ENCODE measurements at places on chromosomes 4 and X. TPM values are rescaled to one million over a fixed set of nuclear protein-coding genes. Genes with fewer than 3 reads are reported as not detected.

- H3K4me1 ChIP-seq = peaks cover 27% of the 10 kb centered on the region
- H3K4me3 ChIP-seq = no peak overlapping the region
- no peaks in the 10 kb centered on the region for H3K27me3 ChIP-seq
- no peak for DNase-seq
- no peaks in the 10 kb centered on the region for H3K36me3 ChIP-seq
Measured at GRCh38 chr4:86561256-86561655, 32.9 kb upstream of the PTPN13 start.

DNA sequence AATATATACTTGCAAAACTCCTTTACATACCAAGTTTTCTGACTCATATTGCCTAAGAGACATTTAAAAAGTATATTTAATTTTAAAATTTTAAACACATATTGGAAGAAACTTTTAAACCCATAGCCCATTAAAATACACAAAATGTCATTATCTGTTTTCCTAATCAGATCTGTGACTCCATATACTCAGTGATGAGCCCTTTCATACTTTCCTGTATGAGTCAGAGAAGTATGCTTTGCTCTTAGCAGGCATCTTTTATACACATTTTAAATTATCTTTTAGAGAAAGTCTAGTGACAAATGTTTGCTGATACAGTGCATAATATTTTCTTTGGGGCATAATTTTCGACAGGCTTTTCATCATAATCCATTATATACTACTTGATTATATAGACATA, 26.4 kb downstream of the SPIN3 start:
- H3K27ac ChIP-seq = peak overlapping the region; percentile 5
- H3K27me3 ChIP-seq = no peaks in the 10 kb centered on the region
- H3K4me3 ChIP-seq = no peak overlapping the region
- H3K36me3 ChIP-seq = no peaks in the 10 kb centered on the region
- H3K4me1 ChIP-seq = peaks cover 12% of the 10 kb centered on the region
- peak; percentile 28 for DNase-seq

GRCh38 chrX:84362184-84362838, 139.9 kb downstream of the HDX start:
- H3K27ac ChIP-seq = no peak overlapping the region
- H3K36me3 ChIP-seq = no peaks in the 10 kb centered on the region
- no peak overlapping the region for H3K4me3 ChIP-seq
- no peaks in the 10 kb centered on the region for H3K4me1 ChIP-seq
- H3K27me3 ChIP-seq = no peaks in the 10 kb centered on the region

- H3K4me1 ChIP-seq = no peaks in the 10 kb centered on the region
- H3K4me3 ChIP-seq = no peak overlapping the region
- no peaks in the 10 kb centered on the region for H3K36me3 ChIP-seq
- H3K27me3 ChIP-seq = no peaks in the 10 kb centered on the region
- H3K27ac ChIP-seq = no peak overlapping the region
Measured at GRCh38 chr4:147388018-147388417, 92.9 kb upstream of the EDNRA start.

The IL1RAPL2 gene
- total RNA-seq = 0.52 TPM

The AWAT2 gene
- total RNA-seq = not detected

The SSX2 gene
- not detected for total RNA-seq
